ENCODE measurements at places on chromosomes 6 and 20.

DNA sequence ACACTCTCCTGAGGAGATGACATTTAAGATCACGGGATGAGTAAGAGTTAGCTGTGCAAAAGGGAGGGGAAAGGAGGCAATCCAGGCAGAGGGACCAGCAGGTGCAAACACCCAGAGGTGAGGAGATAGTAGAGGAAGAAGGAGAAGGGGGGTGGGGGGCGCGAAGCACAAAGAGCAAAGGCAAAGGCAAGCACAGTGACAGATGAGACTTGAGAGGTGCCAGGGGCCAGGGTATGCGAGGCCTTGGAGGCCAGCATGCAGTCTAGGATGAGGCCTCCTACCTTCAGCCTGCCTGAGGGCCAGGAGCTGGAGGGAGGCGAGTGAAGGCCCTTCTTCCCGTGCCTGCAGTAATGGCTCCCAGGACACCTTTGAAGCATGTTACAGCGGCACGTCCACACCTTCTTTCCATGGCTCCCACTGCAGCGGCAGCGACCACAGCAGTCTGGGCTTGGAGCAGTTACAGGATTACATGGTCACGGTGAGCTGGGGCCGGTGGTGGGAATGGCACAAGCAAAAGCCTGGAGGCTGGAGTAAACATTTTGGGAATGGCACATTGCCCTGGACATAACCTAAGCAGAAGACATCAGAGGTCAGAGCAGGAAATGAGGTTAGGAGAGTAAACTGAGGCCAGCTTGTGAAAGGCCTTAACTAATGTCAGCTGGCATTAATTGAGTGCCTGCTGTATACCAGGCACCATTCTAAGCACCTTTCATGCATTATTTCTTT is 18.6 kb downstream of the CCM2L start:
- DNase-seq = peak; percentile 24

- DNase-seq = no peak
These were observed 44.9 kb downstream of the MYT1 start for GRCh38 chr20:64209148-64209547.

DNA sequence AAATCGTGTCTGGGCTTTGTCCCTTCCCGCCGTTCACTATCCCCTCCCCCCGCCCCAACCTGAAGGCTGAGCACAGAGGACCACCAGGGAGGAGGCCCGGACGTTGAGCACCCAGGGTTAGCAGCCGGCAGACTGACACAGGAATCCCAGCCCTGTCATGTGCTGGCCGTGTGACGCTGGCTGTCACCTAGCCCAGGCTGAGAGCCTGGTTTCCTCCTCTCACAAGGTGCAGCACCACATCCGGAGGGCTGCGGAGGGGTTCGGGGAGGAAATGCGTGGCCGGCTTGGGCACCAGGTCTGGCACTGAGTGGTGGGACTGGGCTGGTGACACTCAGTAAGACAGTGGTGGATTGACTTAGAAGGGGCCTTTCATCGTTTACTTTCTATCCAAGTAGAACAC is 4.6 kb upstream of the LSM14B start:
- no peak for DNase-seq

DNA sequence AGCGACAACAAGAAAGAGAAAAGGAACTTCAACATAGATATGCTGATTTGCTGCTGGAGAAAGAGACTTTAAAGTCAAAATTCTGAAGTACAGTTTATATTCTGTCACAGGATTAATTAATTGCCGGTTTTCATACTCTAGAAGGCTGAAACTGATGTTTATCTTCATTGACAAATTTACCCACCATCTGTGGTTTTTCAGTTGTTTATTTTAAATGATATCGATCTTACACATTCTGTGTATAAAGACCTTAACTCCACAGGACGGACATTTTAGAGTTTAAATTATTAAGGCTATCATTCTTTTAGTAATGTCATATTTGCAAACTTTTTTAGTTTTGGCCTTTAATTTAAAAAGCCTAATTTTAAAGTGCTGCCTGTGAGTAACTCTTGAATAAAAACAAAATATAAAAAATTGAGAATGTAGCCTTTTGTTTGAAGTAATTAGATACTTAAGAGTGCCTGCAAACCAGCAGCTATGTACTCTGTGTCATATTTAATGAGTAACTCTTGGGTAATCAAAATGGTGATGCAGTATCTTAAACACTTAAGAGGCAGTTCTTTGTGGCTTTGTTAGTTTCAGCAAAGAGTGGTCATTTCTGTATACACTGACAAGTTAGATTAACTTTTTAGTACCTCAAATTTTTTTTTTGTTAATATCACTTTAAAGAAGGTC is 59.3 kb downstream of the CDC5L start:
- DNase-seq = no peak

- DNase-seq = no peak
These were observed 151.7 kb upstream of the CEP162 start for GRCh38 chr6:84379142-84379541.

- DNase-seq = no peak
These were observed 30.5 kb downstream of the FAM8A1 start for GRCh38 chr6:17630511-17631073.

GRCh38 chr20:52905241-52905994 is 66.7 kb upstream of the TSHZ2 start:
- no peak for DNase-seq

GRCh38 chr6:41798901-41799558 is 11.5 kb downstream of the TOMM6 start:
- no peak for DNase-seq

Measured in NCI-H1930 (cell line).